ENCODE measurements at places on chromosomes 7 and 10.

DNA sequence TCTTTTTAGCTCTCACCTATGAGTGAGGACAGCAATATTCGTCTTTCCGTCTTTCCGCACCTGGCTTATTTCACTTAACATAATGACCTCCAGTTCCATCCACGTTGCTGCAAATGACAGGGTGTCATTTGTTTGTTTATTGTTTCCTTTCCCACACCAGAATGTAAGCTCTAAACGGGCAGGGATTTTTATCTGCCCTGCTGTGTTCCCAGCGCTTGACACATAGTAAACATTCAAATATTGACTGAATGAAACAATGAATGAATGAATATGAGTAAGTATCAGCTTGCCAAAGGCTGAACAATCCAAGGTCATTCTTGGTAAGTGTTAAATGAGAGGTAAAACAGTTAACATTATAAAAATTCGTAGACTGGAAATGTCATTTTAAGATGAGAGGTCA lies 12.8 kb downstream of the SH3PXD2A start:
- DNase-seq = no peak

DNA sequence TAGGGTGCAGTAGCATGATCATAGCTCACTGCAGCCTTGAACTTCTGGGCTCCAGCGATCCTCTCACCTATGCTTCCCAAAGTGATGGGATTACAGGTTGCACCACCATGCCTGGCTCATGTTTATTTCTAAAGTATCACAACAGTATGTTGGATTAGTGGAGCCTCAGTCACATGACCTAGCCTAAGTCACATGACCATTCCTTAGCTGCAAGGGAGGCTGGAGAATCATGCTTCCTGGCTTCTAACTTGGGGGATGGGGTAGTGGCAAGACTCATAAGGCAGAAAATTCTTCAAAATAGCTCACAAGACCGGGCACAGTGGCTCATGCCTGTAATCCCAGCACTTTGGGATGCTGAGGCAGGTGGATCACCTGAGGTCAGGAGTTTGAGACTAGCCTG lies 26.9 kb upstream of the TPST1 start:
- no peak for DNase-seq

- no peak for DNase-seq
Observed at GRCh38 chr7:151461942-151462230, 21.9 kb upstream of the CRYGN start.

DNA sequence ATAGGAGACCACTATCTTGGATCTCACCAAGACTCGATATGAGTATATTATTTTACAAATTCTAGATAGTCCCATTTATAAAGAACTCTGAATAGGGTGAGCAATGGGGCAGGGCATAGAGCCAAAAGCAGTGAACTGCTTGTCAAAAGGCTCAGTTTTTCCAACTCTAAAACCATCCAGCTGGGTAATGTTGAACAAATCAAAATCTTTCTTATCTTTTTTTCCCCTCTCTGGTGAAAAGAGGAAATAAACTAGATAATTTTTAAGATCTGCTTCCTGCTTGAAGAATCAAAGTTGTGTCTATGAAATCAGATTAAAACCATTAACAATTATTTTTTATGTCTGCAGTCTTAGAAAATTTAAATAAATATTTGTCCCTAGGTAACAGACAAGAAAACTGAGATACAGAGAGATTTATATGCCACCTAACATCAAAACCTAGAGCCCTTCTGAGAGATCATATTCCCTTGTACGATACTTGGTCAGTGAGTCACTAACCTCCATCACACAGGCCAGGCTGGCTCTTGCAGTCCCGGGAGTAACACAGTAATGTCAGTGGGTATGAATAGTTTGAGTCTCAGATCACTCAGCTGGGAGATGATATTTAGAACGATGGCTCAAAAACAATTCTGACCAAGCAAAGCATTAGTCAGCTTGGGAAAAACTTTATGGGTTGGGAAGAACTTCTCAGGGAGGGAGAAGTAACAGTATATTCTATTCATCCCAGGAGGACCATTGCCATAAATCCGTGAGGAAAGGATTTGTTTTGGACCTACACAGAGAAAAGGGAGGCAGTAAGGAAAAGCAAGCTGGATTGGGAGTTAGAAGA lies 178.8 kb downstream of the REEP3 start:
- no peak for DNase-seq

DNA sequence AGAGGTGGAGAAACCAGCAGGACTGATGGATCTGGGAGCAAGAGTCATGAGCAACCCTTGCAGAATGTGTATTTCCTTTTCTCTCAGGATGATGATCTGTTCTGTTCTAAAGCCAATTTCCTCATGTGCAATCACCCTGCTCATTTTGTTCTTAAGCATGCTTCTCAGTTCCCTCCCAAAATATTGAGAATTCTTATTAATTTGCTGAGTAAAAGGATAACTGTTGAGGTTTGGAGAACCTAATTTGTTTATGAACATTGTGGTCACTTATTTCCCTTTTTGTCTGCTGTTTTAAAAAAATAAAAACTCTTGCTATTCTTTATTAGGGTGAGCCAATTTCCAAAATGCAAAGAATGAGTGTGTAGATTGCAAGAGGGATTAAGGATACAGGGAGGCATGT lies 106.8 kb downstream of the APBB1IP start:
- DNase-seq = no peak

- peak; percentile 29 for DNase-seq
Observed at GRCh38 chr7:786472-787255, 45.6 kb upstream of the SUN1 start.

DNA sequence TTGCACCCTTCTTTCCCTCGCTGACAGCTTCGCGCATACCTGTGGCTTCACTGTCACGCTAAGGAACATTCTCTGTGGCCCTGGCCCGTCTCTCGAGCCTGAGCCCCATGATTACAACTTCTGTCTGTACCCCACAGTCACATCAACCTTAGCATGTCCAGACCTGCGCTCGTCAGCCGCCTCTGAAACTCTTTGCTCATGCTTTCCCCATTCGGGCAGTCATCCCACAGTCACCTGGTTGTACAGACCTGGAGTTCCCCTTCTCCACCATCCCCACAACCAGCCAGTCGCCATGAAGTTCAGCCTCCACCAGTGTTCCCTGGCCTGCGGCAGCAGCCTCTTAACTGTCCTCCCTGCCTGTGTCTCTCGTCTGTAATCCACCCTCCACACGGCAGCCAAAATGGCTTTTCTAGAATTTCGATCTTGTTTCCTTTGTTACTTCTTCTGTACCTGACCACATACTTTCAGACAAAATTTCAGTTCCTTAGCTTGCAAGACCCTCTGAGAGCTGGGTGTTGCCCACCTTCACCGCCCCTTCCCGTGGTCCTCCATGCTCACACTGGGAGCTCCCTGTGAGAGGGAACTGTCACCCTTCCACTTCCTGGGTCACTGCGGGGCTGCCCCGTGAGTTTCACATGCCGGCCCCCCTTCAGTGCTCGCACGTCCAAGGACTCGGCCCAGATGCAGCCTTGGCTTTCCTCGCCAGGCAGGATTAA lies 229.2 kb downstream of the CELF2 start:
- DNase-seq = no peak

DNA sequence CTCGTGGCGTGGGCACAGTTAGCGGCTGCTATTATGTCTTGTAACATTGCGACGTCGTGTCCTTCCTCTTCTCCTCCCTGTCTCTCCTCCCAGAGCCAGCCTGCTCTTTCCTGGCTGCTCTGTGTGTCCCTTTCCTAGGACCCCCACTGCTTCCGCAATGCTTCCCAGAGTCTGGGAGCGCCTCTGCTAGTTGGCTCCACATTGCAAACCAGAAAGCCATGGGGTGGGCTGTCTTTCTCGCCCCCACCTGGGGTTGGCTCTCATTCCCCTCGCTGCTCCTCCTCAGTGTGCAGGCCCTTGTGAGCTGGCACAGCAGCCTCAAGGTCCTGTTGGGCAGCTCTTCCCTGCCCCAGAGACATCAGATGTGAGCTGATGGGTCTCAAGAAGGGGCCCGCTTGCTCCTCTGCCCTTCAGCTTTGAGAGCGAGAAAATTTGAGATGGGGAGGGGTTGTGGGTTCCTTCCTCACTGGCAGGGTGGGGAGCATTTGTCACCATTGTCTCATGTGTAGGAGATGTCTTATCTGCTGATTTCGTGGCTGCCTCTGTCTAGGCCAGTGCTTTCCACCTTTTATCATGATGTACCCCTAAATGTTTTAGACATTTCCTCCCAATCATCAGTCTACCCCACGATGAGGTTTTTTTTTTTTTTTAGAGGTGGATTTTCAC lies 3.3 kb downstream of the ADAMTS14 start:
- no peak for DNase-seq

DNA sequence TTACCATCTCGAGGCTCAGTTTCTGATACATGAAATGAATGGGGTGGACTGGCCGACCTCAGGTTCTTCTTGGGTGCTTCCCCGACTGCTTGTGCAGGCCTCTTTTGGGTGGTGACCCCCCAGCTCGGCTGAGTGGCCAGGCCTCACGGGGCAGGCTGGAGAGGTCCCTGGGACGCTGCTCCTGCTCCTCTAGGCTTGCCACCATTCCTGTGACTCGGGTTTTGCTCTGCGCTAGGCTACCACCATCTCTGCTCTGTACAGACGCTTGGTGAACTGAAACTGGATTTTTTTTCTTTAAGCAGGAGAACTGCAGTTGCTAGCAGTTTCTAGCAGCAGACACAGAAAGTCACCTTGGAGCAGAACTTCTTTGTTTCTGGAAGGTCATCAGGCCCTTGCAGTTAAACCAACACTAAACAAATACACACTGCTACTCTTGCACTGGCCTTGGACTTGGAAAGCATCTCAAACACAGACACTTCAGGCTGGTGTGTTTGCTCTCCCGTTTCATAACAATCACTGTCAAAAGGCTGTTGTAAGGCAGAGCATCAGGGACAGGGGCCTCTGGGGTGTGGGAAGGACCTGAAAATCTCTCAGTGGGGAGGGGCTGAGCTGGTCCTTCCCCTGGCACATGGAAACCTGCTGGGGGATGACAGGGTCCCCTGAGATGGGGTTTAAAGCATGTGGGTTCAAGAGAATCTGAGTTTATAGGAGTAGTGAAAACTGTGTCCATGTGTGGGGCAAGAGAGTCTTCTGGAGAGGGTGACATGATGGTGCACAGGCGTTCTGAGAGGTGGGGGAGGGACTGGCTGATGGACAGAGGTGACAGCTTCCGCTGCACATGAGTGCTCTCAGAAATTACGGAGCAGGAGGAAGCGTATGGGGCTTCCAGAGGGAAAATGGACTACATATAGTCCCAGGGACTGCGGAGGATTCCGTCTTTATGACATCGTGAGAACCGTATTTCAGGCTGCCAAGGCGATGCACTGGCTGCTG lies 35.0 kb upstream of the GIMAP8 start:
- DNase-seq = no peak

DNA sequence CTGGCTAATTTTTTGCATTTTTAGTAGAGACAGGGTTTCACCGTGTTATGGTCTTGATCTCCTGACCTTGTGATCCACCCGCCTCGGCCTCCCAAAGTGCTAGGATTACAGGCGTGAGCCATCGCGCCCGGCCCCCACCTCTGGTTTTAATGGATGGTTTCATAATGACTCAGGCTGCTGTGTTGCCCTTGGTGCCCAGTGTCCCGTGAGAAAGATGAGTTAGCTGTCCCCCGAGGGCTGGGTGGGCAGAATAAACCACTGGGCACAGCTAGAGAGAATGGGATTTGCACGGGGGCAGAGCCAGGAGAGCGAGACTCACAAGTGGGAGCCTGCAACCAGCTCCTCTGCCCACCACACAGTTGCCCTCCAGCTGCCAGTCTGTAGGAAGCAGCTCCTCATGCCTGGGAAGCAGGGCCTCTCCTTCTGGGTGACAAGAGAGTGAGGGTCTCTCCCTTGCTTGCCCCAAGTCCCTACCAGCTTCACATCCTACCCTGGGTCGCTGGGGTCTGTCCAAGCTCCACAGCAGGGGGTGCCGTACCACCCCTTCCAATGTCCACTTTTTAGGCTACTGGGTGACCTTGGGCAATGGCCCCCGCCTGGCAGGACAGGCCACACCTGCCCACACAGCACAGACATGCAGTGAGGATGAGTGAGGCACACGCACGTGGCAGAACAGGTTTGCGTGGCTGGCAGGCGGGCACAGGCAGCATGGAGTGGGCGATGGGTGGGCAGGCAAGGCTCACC lies 16.1 kb upstream of the NDST2 start:
- no peak for DNase-seq

- DNase-seq = no peak
Observed at GRCh38 chr7:78435355-78435754, 636.8 kb downstream of the PHTF2 start.

GRCh38 chr10:78236416-78237015 lies 202.9 kb downstream of the RPS24 start:
- no peak for DNase-seq

- DNase-seq = no peak
Observed at GRCh38 chr7:27389496-27389895, 146.9 kb downstream of the EVX1 start.

DNA sequence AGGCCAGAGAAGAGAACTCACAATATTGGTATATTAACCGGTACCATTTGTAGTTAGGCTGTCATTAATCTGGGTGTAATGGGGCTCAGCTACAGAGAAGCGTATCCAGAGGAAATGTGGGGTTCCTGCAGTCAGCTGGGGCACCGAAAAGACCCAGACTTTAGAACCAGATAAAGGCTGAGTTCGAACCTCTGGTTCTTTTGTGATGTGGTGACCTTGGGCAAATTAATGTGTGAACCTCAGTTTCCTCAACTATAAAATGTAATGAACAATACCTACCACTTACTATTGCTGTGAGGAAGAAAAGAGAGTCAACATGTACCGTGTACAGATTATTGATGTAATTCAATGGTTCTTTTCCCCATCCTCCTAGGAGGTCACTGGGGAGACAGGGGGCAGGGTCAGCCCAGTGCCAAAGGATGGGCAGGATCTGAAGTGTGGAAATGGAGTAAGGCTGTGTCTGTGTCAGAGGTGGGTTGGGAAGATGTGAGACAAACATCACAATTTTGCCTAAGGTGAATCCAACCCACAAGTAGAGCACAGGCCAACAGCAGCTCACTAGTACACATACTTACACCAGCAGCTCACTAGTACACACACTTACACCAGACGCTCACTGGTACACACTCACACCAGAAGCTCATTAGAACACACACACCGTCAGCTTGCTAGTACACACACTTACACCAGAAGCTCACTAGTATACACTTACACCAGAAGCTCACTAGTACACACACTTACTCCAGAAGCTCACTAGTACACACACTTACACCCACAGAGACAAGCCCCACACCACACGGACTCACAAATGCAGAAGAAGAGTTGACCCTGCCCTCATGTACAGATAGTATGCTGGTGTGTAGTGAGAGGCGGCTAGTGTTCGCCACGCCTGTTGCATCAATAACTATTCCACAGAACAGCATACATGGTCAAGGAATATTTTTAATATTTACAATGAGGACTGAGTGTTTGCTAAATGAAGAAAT lies 28.0 kb downstream of the PRSS2 start:
- no peak for DNase-seq

DNA sequence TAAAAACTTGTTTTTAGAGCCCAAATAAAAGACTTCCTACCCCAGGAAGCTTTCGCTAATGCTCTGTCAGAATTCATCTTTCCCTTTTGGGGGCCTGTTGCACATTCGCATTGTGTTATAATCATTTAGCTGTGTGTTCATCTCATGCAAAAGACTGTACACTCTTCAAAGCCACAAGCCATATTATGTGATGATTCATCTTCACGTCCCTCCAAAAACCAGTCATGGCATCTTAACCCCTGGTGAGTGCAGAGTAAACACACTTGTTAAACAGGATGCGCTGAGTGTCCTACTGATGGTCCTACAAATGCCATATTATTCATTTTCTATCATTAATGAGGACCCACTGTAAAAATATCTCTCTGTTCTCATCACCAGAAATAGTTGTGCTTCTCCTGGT lies 235.4 kb downstream of the KIAA1217 start:
- no peak for DNase-seq

GRCh38 chr10:96858038-96858705 lies 26.1 kb downstream of the LCOR start:
- no peak for DNase-seq
